ENCODE measurements at places on chromosomes 11 and 22. TPM values are rescaled to one million over a fixed set of nuclear protein-coding genes. Genes with fewer than 3 reads are reported as not detected.

The CHID1 gene
- 81.6 TPM for total RNA-seq

The TRIM29 gene
- total RNA-seq, result not detected

The CD6 gene
- 169 TPM for total RNA-seq

The KRTAP5-11 gene
- total RNA-seq, result not detected

The TSSK2 gene
- not detected for total RNA-seq

The CCDC157 gene
- total RNA-seq, result 2.6 TPM

The CASP5 gene
- not detected for total RNA-seq

The MPZL3 gene
- 49.1 TPM for total RNA-seq

The RHOD gene
- total RNA-seq, result 0.50 TPM

The LARGE2 gene
- 1.5 TPM for total RNA-seq

The MPZL2 gene
- total RNA-seq, result 20.1 TPM

The FAM111B gene
- total RNA-seq, result 46.1 TPM

The LDHAL6A gene
- not detected for total RNA-seq

The GDPD4 gene
- total RNA-seq, result not detected

The TSPAN32 gene
- 5.4 TPM for total RNA-seq

The DEFB131B gene
- not detected for total RNA-seq

The SCGB2A2 gene
- not detected for total RNA-seq

The C11orf87 gene
- not detected for total RNA-seq

The OR2AT4 gene
- not detected for total RNA-seq

The CCDC73 gene
- total RNA-seq, result not detected

The FREY1 gene
- 0.80 TPM for total RNA-seq

The OR8D1 gene
- total RNA-seq, result not detected

The PTGDR2 gene
- 0.12 TPM for total RNA-seq

The HBB gene
- not detected for total RNA-seq

The LRRC56 gene
- 1.4 TPM for total RNA-seq

The RTN3 gene
- total RNA-seq, result 33.5 TPM

The CAPRIN1 gene
- 313 TPM for total RNA-seq

The RASGRP2 gene
- total RNA-seq, result 4.6 TPM

The GTSE1 gene
- 37.3 TPM for total RNA-seq

The TREH gene
- total RNA-seq, result not detected

The FIBIN gene
- not detected for total RNA-seq

The BATF2 gene
- total RNA-seq, result not detected

The PKNOX2 gene
- not detected for total RNA-seq

The TNNT3 gene
- 0.50 TPM for total RNA-seq

The MAPK8IP1 gene
- 0.54 TPM for total RNA-seq

The ZBTB16 gene
- 1.7 TPM for total RNA-seq

The EHD1 gene
- 112 TPM for total RNA-seq

The SERPIND1 gene
- total RNA-seq, result not detected

The LAYN gene
- total RNA-seq, result 57.4 TPM

The PDE3B gene
- 44.4 TPM for total RNA-seq

The KRTAP5-10 gene
- total RNA-seq, result not detected

The FLRT1 gene
- total RNA-seq, result not detected

The SCN3B gene
- total RNA-seq, result not detected
